Right atrium auricular region (tissue), 2 donors: ENCODE measurements at places on chromosomes 1 and 21. TPM values are rescaled to one million over a fixed set of nuclear protein-coding genes. Genes with fewer than 3 reads are reported as not detected.

The AMIGO1 gene
- total RNA-seq, result 11.0 TPM

The OR10R2 gene
- not detected for total RNA-seq

The HRNR gene
- not detected for total RNA-seq

The NCAM2 gene
- total RNA-seq, result 1.8 TPM

The KIF26B gene
- total RNA-seq, result 1.3 TPM

The NLRP3 gene
- 1.3 TPM for total RNA-seq

The RGS13 gene
- total RNA-seq, result not detected

The AQP10 gene
- not detected for total RNA-seq

DNA sequence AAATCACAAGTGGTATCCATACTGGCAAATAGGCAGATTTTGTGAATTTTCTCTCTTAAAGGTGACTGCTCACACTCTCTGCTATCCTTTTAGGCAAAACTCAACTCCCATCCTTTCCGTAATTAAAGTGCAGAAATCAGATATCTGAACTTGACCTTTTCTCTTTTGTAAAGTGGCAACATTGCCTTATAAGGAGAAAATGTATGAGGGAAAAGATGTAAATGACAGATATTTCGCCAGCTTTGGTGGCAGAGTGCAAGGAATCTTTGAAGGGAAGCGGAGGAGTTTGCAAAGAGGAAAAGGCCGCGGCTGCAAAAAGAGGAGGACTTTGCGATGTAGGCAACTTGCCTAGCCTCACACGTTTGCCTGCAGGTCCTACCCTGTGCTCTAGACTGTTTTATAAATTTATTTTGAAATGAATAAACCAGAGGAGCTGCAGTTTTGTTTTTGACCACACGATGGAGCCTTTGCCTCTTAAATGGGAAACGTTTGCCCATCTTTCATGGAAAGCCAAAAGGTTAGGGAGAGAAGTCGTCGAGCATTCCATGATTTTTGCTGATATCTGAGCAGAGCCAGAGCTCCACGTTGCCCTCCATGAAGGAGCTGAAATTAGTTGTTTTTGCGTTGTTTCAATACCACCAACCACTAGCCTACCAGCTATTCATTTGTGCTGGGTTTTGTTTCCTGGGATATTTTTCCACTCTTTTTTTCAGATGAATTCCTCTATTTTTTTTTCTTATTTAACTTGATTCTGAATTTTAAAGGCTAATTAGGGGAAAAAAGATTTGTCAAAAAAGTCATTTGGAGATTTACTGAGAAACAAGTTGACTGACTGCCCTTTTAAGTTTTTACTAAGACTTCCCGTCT, 242.3 kb downstream of the LMX1A start:
- no peak overlapping the region for H3K27ac ChIP-seq
- H3K27me3 ChIP-seq, result peaks cover 7% of the 10 kb centered on the region
- H3K4me1 ChIP-seq, result no peaks in the 10 kb centered on the region
- no peaks in the 10 kb centered on the region for H3K36me3 ChIP-seq

DNA sequence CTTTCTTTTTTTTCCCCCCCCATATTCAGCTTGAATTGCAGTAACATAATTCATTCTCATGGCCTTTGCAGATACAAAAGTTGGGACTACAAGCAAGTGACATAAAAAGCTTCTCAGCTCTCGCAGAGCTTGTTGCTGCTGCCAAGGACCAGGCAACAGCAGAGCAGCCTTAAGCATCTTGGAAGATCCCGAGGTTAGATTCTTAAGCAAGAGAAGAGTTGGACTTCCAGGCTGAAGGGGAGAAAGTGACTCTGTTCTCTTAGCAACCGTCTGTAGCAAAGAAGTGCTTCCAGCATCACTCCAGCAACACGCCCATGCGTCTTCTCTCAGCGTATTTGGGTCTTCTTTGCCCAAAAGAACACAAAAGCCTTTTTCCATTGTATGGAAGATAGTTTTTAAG, 20.7 kb downstream of the AGT start:
- no peak overlapping the region for H3K4me3 ChIP-seq
- DNase-seq, result no peak
- no peaks in the 10 kb centered on the region for H3K27me3 ChIP-seq
- H3K27ac ChIP-seq, result no peak overlapping the region

- no peak overlapping the region for H3K27ac ChIP-seq
- H3K27me3 ChIP-seq, result no peaks in the 10 kb centered on the region
- peaks cover 10% of the 10 kb centered on the region for H3K4me1 ChIP-seq
- no peak overlapping the region for H3K4me3 ChIP-seq
- H3K36me3 ChIP-seq, result peaks cover 53% of the 10 kb centered on the region
Measured at GRCh38 chr21:46443910-46444309, 14.8 kb upstream of the DIP2A start.

DNA sequence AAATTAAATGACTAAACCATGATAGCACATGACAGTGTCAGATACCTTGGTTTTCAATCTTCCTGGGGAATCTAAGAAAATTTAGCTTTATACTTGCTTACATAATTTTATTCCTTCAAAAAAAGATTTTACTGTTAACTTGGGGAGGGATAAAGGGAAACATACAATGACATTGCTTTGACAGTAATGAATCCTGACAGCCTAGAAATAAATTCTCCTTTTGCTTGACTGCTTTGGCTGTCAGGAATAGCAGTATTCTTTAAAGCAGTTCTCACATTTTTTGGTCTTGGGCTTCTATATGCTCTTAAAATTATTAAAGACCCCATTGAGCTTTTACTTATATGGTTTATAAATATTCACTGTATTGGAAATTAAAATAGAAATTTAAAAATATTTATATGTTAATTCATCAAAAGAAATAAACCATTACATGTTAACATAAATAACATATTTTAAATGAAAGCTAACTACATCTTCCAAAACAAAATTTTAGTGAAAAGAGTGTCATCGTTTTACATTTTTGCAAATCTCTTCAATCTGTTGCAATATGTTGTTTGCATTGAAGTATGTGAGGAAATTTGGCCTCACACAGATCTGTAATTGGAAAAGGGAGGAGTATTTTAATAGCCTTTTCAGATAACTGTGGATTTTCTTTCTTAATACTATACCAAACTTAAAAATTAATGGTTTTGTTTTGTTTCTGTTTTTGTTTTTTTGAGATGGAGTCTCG, 16.1 kb downstream of the EPHX4 start:
- no peaks in the 10 kb centered on the region for H3K27me3 ChIP-seq
- DNase-seq, result no peak
- no peak overlapping the region for H3K27ac ChIP-seq

- peaks cover 6% of the 10 kb centered on the region for H3K4me1 ChIP-seq
- no peaks in the 10 kb centered on the region for H3K36me3 ChIP-seq
- H3K27ac ChIP-seq, result peak overlapping the region; percentile 19
- DNase-seq, result no peak
- no peak overlapping the region for H3K4me3 ChIP-seq
- no peaks in the 10 kb centered on the region for H3K27me3 ChIP-seq
Measured at GRCh38 chr1:87058343-87058649, 143.9 kb downstream of the HS2ST1 start.

GRCh38 chr1:177163844-177164379, 600 bp downstream of the ASTN1 start:
- DNase-seq, result no peak
- no peak overlapping the region for H3K27ac ChIP-seq
- no peaks in the 10 kb centered on the region for H3K27me3 ChIP-seq

DNA sequence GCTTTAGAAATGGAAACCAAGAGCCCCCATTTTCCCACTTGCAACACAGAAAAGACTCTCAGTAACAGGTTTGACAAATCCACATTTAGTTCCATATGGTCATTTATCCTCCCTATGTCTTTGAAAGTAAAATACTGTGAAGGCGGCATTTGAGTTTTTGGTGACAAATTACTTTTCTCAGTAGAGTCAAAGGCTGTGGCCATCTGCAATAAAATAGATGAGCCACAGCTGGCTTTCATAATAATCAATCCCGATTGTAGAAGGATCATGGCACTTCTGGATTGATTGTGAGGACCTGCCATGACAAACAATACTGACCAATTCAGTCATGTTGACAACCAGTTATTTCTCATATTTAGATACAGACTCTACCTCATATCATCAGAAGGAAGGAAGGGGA, 512.0 kb upstream of the ADGRL2 start:
- no peak overlapping the region for H3K4me3 ChIP-seq
- DNase-seq, result no peak
- no peaks in the 10 kb centered on the region for H3K36me3 ChIP-seq
- no peaks in the 10 kb centered on the region for H3K27me3 ChIP-seq

DNA sequence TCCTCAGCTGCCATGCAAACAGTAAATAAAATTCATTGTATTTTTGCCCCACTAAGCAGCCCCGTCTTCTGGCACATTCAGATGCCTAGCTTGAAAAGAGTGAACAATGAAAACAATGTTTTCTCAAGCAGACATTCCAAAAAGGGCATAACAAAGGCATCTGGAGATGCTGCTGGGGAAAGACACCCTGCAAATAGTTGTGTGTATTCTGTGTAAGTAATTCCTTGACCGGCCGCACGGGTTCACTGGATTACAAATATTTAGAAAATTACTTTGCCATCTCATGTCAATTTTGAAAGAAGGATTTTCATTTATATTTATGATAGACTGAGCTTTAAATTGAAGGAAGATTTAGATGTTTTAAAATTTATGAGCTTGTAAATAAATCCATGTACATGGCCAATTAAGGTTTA, 142.2 kb downstream of the SLC45A1 start:
- no peaks in the 10 kb centered on the region for H3K36me3 ChIP-seq
- H3K4me1 ChIP-seq, result peaks cover 70% of the 10 kb centered on the region
- H3K27ac ChIP-seq, result no peak overlapping the region
- no peak for DNase-seq
- no peak overlapping the region for H3K4me3 ChIP-seq

GRCh38 chr1:53549781-53550180, 90.6 kb downstream of the DMRTB1 start:
- H3K27ac ChIP-seq, result no peak overlapping the region
- DNase-seq, result no peak
- no peak overlapping the region for H3K4me3 ChIP-seq
- no peaks in the 10 kb centered on the region for H3K27me3 ChIP-seq
- H3K36me3 ChIP-seq, result no peaks in the 10 kb centered on the region
- H3K4me1 ChIP-seq, result peaks cover 9% of the 10 kb centered on the region

DNA sequence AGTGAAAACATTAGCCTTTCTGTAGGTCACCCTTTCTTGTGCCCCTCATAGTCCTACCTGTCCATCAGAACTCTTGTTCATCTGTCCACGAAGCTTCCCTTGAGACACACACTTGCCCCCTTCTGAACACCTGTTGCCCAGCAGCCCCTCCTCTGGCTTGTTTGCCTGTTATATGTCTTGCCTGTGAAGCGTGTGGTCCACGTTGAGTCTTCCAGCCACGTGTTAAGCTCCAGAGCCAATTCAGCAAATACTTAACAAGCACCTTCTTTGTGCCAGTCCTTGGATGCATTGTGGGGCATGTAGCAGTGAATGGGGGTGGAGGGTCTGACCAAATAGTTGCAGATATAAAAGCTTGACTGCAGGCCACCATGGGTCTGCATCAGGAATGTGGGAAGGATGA, 66.6 kb downstream of the MAN1C1 start:
- peaks cover 14% of the 10 kb centered on the region for H3K4me1 ChIP-seq
- no peak overlapping the region for H3K27ac ChIP-seq
- H3K27me3 ChIP-seq, result no peaks in the 10 kb centered on the region

GRCh38 chr1:3405974-3406867, 48.2 kb upstream of the ARHGEF16 start:
- no peaks in the 10 kb centered on the region for H3K4me1 ChIP-seq
- H3K36me3 ChIP-seq, result no peaks in the 10 kb centered on the region
- DNase-seq, result no peak
- H3K4me3 ChIP-seq, result no peak overlapping the region
- no peaks in the 10 kb centered on the region for H3K27me3 ChIP-seq
- no peak overlapping the region for H3K27ac ChIP-seq

GRCh38 chr21:17388226-17388625, 124.6 kb upstream of the CXADR start:
- no peaks in the 10 kb centered on the region for H3K27me3 ChIP-seq
- no peak overlapping the region for H3K4me3 ChIP-seq
- H3K4me1 ChIP-seq, result no peaks in the 10 kb centered on the region
- H3K36me3 ChIP-seq, result no peaks in the 10 kb centered on the region
- no peak for DNase-seq

GRCh38 chr1:101996825-101997465, at the start of gene OLFM3:
Gene OLFM3, minus strand, starts transcription at chr1:101996926.
- H3K27ac ChIP-seq, result no peak within 1 kb of the TSS
- DNase-seq, result no peak
- H3K4me3 ChIP-seq, result no peak within 1 kb of the TSS
- no peaks in the 10 kb centered on the region for H3K4me1 ChIP-seq

DNA sequence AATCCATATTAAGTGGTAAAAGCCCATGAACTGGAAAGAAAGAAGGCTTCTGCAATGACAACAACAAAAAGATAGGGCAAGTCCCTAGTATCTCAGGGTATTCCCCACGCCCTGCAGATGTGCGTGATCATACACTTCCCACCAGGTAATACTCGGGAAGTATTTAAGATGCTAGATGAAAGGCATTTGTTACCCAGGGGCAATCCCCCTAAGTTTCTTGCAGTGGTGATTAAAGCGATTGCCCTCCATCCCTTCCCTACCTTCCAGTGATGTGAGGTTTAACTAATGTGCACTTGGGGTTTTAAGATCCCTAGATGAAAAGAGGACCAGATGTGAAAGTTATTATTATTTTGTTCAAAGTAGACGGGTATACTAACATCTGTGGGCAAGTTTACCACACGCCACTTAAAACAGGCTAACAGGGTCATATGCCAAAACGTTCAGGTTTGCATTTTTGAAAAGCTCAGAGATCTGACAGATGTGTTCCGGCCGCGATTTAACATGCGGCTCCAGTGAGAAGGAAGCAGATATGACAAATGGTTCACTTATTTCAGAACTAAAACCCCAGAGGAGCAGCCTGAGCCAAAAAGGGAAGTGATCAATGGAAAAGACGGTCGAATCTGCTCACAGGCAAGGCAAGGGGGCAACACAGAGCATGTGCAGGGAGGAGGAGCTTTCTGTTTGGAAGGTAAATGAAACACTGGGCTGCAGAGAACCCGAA, 17.4 kb downstream of the TIAM1 start:
- no peak overlapping the region for H3K27ac ChIP-seq
- no peaks in the 10 kb centered on the region for H3K27me3 ChIP-seq
- DNase-seq, result no peak
- no peak overlapping the region for H3K4me3 ChIP-seq
- no peaks in the 10 kb centered on the region for H3K36me3 ChIP-seq
- H3K4me1 ChIP-seq, result no peaks in the 10 kb centered on the region

DNA sequence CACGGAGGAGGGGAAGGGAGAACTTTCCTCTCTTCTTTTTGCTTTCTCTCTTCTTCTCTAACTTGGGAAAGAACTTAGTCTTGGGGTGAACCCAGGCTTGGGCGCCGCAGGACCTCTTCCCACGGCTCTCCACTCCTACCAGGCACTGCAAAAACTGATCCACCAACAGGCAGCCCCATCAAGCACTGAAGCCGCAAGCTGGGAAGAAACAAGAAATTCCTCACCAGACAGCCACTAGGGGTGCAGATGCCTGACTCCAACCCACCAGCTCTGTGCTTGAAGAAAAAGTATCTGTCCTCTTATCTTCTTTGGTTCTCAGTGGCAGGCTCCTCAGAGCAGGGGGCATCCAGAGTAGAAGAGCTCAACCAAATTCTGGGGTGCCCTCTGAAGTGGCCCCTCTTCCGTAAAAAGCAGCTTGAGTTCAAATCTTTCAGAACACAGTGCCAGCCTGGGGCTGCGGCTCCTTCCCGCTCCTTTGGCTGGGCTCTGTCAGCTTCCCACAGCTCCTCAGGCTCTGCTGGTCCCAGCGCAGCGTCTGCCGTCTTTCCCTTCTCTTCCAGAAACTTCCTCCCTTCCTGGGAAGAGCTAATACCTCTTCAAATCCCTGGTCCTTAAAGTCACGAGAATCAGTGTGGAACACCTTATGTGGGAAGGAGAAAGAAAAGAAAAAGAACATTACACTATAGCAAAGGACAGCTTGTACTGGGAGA, 2.4 kb downstream of the SLC41A1 start:
- H3K36me3 ChIP-seq, result peaks cover 29% of the 10 kb centered on the region
- peak overlapping the region; percentile 93 for H3K27ac ChIP-seq
- DNase-seq, result no peak
- H3K4me3 ChIP-seq, result peak overlapping the region; percentile 97
